ENCODE measurements at places on chromosomes 4 and X. TPM values are rescaled to one million over a fixed set of nuclear protein-coding genes. Genes with fewer than 3 reads are reported as not detected.

Gene SNCA
- total RNA-seq: 62.4 TPM

Gene GYPE
- not detected for total RNA-seq

DNA sequence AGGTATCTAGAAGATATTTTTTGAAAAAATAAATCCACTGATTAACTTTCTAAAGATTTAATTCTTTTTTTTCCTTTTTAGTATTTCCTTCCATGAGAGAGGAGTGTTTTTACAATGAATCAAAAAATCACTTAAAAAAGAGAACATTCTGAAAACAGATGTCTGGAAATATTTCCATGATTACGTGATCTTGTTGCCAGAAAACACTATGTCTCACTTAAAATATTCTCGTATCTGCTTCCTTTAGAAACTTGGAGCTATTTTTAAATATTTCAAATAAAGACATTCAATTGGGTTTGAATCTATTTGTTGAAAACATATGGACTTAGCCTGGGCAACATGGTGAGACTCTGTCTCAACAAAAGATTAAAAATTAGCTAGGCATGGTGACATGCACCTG lies 232.8 kb upstream of the RASGEF1B start:
- no peak for DNase-seq

DNA sequence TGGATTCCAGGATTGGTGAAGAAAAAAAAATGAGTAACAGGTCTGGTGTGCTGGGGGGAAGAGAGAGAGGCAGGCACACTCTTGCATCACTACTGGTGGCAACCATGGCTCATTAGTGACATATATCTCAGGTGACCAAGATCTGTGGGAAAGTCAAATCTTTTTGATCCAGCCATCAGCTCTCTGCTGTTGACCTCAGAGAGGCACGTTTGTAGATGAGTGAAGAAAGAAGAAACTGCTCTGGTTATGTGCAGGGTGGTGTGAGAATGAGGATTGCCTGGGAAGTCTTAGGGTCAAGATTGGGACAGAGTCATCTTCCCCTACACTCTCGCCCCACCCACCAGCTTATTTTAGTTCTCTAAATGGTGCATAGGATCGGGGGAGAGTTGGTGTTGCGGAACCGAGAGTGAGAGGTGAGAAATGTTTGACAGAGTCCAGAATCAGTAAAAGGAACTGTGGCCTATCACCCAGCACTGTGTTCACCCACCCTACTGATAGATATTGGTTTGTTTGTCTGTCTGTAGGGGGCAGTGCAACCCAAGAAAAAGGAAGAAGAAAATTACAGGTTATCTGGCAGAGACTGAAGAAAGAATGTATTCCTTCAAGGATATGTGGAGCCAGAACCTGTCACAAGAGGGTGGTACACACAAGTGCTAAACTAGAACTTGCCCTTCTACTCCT lies 21.9 kb downstream of the ARMCX6 start:
- peak; percentile 48 for DNase-seq

- DNase-seq: no peak
Observed at GRCh38 chr4:88396681-88397080, 18.0 kb downstream of the HERC6 start.

DNA sequence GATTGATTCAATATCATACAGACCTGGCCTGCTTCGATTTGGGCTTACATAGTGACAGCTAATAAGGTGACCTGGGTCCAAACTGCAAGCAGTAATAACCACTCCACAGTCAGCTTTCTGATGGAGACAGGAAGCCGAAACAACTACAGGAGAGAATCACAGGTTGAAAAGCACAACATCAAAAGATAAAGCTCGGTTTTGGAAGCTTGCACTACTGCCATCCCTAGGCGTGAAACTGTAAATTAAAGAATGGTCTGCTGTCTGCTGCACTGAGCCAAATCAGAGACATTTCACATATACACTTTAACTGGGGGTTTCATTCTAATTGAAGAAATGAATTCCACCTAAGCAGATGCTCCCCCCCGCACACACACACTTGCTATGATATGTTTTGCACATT lies 116.3 kb downstream of the DHX15 start:
- no peak for DNase-seq

- no peak for DNase-seq
Observed at GRCh38 chr4:16123356-16124084, 39.7 kb upstream of the PROM1 start.

DNA sequence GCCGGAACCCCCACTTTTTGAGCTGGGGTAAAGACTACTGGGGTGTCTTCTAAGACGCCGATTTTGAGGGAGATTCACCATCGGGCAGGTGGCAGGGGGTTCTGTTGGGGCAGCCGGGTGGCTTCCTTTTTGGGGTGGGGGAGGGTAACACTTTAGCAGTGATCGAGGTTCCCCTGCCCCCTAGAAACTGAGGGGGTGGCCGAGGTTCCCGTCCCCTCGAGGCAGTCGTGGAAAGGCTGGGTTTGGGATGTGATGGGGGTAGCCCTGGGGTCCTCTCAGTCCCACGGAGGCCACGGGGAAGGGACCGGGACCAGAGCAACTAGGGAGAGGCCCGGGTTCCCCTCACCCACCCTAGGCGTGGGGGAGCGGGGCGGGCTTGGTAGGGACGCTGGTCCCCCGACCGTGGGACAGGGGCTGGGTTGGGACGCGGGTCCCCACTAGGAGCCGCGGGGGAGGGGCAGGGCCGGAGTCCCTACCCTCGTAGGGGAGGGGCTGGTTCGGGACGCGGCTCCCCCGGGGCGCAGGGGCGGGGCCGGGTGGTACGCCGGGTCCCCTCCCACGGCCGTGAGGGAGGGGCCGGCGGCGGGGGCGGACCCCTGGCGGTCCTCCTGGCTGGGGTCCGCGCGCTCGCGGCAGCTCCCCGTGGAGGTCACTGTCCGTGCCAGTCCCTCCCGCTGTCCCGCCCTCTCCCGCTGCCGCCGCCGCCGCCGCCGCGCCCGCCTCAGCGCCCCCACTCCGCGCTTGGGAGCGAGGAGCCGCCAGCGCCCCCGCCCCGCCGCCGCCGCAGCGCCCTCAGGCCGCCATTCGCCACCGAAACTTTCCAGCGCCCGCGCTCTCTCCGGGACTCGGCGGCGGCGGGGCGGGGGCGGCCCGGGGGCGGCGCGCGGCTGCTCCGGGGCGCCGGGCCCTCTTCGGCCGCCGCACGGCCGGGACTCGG lies at the start of gene TBL1X:
Gene TBL1X, plus strand, starts transcription at position 624 of the 937 bp plus-strand sequence. CDS start 188,529 bp downstream, outside the sequence.
- no peak for DNase-seq

DNA sequence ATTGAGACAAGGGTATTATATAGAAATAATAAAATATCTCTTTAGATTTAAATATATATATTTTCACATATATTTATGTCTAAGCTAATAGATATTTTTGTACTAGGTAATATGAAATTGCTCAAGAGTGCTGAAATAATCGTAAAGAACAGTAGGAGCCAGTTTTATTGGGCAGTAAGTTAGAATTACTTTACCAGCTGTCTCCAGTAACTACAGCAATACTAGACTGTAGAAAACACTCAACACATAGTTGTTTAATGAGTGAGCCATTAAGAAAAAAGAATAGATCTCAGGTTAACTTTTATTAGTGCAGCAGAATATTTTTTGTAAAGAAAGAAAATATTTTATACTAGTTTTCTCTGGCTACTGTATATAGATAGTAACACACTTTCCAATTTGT lies 715.2 kb downstream of the TRIML1 start:
- no peak for DNase-seq

DNA sequence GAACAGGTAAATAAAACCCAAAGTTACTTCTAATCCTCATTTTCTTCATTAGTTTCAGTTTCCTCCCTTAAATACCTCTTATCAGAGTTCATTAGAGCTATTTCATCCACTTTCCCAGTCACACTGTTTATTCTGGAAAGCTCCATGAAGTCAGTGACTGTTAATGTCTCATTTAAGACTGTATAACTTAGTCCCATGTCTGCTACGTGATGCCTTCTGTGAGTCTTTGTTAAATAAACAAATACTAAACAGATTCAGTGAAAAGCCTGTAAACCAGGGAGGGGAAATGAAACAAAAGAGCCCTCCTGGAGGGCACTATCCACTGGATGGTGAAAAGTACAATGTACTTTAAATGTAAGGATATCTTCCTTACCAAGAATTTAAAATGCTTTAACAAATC lies 24.7 kb downstream of the ACE2 start:
- no peak for DNase-seq
